ENCODE measurements at places on chromosomes 1 and 21.
A peak's percentile ranks its signal among the peaks of the same experiment; 100 is the strongest.

GRCh38 chr21:43728467-43729390, 9.8 kb downstream of the PDXK start:
- DNase-seq = peak; percentile 92

- DNase-seq = peak; percentile 19
Observed at GRCh38 chr1:43634721-43635120, 15.2 kb upstream of the KDM4A start.

- no peak for DNase-seq
Observed at GRCh38 chr1:171313319-171313834, 606 bp upstream of the FMO4 start.

- DNase-seq = no peak
Observed at GRCh38 chr1:90726986-90727480, 9.9 kb upstream of the BARHL2 start.

- no peak for DNase-seq
Observed at GRCh38 chr21:42262831-42263231, 43.9 kb downstream of the ABCG1 start.

DNA sequence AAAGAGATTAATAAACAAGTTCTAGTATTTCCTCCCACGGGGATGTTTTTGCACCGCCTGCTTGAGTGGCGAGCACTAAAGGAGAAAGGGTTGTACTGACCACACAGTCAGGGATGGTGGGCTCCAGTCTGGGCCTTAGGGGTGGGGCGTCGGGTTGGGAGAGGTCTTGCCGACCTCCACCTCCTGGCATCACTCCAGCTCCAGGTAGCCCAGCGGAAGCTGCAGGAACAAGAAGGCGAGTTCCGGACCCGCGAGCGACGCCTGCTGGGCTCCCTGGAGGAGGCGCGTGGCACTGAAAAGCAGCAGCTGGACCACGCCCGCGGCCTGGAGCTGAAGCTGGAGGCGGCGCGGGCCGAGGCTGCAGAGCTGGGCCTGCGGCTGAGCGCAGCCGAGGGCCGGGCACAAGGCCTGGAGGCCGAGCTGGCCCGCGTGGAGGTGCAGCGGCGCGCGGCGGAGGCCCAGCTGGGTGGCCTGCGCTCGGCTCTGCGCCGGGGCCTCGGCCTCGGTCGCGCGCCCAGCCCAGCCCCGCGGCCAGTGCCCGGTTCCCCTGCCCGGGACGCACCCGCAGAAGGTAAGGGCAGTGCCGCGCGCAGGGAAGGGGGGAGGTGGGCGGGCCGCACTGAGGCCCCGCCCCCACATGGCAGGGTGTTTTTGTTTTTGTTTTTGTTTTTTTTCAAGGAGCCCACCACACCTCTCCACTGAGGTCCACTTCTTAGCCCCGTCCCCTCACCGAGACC, 19.7 kb downstream of the MFAP2 start:
- DNase-seq = no peak

- DNase-seq = no peak
Observed at GRCh38 chr1:101474039-101474665, 237.3 kb downstream of the S1PR1 start.
